ENCODE measurements at places on chromosomes 5 and 9.

- no peak for DNase-seq
Measured at GRCh38 chr5:88688156-88688983, 194.6 kb downstream of the MEF2C start.

GRCh38 chr5:52776116-52776515 lies 11.6 kb upstream of the ITGA1 start:
- no peak for DNase-seq

DNA sequence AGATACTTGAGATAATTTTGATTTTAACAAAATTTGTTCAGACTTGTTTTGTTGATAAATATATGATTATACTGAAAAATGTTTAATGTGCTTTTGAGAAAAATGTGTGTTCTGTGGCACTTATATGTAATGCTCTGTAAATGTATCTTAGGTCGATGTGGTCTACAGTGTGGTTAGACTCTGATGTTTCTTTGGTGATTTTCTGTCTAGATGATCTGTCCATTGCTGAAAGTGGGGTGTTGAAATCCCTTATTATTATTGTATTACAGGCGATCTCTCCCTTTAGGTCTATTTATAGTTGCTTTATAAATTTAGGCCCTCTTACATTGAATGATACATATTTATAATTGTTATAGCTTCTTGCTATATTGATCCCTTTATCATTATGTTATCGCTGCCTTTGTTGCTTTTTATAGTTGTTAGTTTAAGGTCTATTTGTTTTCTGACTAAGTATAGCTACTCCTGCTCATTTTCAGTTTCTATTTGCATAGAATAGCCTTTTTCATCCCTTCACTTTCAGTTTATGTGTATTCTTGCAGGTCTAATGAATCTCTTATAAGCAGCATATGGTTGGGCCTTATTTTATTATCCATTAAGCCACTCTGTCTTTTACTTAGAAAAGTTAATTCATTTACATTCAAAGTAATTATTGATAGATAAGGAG lies 124.3 kb downstream of the MRPS30 start:
- no peak for DNase-seq

DNA sequence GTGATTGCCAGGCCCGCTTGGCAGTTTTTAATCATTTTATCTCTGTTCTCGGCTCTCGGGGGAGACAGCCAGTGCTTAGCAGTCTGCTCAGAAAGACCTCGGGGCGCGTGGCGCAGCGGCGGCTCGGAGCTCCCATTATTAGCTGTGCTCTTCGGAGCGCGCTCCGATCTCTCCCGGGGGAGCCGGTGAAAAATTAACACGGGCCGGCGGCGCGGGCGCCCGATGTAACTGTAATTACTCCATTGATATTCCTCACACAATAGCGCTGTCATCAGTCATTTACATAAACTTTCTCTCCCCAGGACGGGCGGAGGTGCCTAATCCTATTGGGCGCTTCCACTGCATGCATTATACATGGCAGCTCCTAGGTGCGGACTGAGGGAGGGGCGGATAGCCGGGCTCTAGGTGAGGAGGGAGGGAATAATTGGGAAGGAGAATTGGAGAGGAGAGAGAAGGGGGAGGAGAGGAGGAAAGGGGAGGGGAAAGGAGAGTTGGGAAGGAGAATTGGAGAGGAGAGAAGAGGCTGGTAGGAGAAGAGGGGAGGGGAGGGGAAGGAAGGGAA lies 24.9 kb downstream of the LMX1B start:
- no peak for DNase-seq

DNA sequence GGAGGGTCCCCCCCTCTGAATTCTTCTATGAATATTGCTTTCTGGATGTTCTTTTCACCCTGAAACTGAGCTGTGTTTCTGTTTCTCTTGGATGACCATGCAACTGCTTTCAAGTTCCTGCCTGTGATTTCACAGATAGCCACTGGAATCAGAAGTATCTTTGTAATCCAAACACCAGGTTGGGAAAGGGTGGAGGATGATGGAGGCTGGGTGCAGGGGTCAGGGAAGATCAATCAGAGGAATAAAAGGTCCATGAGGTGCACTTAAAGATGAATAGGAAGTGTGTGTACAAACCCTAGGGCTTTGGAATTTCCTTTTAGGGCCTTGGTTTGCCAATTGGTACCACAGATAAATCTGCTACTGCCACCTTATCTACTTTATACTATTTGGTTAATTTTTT lies 68.2 kb upstream of the AGXT2 start:
- peak; percentile 29 for DNase-seq

DNA sequence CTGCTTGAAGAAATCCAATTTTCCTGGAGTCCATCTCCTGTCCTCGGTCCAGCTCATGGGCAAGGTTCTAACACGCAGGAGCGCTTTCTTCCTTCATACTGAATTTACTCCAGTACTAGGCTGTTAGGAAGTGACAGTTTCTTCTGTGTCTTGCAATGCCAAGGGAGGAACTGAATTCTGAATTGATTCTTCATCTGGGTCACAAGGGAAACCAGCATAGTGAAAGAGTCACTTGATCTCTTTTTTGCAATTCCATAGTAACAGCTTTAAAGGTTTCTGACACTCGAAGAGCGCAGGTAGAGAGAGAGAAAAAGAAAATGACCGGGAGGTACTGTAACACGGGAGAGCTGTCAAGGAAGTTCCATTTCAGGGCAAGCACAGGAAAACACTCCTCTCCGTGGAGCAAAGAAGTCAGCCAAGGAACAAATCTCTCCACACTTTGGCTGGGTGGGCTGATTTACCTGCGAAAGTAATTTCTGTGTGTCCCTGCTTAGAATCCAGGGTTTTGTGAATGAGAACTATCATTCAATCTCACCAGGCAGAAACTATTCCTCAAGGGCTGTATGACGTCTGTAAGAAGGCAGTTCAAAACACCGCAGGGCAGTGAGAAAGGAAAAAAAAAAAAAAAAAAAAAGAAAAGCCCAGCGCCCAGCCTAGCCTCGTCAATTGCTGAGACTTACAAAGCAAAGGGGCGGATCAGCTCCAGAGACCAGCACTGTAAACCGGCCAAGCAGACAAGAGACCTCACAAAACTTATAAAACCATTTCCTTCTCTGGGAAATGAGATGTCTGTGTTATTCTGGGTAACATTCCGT lies 617.8 kb downstream of the PDE4D start:
- no peak for DNase-seq

DNA sequence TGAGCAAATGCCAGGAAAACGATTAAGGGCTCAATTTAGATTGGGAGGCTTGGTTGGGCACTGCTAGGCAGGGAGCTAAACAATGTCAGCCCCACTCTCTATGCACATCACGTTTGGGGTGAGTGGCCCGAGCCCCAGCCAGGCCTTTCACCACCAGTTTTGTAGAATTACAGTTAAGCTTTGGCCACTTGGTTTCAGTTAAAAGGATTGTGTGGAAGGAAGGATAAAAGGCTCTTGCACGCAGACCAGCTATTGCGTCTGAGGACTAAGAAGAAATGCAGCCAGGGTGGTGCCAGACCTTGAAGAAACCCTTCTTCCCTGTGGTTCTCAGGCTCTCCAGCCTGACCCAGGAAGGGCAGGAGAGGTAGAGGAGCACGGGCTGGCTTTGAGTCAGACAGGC lies 125.3 kb upstream of the SLC44A1 start:
- no peak for DNase-seq

- no peak for DNase-seq
Measured at GRCh38 chr9:136074706-136075105, 20.4 kb downstream of the NACC2 start.

DNA sequence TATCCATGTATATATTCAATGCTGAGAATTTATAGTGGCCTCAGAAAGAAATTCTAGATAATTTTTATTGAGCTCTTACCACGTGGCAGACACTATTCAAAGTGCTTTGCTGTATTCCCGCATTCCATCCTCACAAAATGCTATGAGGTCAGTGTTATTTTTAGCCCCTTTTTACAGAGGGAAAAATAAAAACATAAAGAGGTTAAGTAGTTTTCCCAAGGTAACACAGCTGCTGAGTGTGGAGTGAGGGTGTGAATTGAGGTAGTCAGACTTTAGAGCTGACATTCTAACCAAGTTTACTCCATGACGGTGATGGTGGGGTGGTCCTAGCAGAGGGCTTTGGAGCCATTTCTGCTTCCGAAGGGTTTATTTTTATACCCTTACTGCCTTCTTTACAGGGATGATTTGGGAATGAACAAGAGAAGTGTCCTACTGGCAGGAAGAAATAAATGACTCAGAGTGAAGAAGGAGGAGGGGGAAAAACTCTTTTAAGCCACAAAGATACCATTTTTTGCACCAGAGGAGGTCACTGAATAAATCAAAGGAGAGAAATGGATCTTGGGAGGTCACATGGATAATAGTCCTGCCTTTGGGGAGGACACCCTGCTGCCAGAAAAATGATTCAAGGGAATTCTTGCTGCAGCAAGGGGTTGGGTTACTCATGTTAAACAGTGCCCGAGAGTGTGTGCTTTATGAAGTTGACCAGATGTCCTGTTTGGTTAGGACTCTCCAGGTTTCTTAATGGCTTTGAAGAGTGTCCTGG lies 76.1 kb downstream of the HMHB1 start:
- no peak for DNase-seq

GRCh38 chr5:180690562-180690961 lies 41.2 kb upstream of the FLT4 start:
- DNase-seq, result no peak

- DNase-seq, result no peak
Measured at GRCh38 chr5:14359069-14360043, 216.2 kb downstream of the TRIO start.

DNA sequence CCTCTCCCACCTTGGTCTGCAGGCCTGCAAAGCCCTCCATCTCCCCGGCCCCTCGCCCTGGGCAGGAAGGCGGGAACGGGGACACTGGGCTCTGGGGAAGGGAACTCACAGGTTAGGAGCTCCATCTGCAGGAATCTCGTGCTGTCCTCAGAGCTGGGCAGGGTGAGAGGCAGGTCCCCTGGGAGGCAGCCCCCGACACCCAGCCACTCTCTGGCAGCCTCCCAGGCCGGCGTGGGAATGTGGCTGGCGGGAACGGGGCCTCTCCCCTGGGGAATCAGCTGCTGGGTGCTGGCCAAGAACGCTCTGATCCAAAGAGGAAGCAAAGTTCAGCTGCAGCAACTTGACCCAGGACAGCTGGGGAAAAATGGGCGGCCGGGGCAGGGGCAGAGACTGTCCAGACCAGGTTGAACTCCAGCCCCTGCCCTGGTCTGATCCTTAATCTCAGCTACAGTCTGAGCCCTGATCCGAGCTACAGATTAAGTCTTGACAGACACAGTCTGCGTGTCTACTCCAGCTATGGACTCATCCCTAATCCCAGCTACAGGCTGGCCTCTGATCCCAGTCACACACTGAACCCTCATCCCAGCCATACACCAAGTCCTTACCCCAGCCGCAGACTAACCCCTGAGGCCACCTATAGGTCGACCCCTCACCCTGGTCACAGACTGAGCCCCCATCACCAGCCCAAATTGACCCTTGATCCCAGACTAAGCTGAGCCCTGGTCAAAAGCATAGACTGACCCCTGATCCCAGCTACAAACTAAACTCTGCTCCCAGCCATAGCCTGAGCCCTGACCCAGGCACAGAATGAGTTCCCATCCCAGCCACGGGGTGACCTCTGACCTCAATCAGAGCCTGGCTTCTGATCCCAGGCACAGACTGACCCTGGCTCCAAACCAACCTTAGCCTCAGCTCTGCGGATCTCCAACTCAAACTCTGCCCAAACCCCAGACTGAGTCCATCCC lies 37.3 kb upstream of the EGFL7 start:
- DNase-seq, result peak; percentile 64

GRCh38 chr5:145360936-145361335 lies 474.2 kb downstream of the PRELID2 start:
- no peak for DNase-seq

GRCh38 chr9:112020680-112021596 lies 124.3 kb downstream of the UGCG start:
- no peak for DNase-seq

DNA sequence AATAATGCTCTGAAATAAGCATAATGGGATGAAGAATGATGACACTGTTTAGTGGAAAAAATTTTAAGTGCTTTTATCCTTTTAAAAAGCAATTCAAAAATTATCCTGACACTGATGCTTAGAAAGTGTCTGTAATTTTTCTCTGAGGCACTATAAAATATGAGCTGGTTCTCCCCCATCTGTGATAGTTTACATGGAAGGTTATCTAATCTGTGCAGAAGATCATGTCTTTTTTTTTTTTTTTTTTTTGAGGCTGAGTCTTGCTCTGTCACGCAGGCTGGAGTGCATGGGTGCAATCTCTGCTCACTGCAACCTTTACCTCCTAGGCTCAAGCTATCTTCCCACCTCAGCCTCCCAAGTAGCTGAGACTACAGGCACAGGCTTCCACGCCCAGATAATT lies 15.2 kb upstream of the TAF11L2 start:
- no peak for DNase-seq

DNA sequence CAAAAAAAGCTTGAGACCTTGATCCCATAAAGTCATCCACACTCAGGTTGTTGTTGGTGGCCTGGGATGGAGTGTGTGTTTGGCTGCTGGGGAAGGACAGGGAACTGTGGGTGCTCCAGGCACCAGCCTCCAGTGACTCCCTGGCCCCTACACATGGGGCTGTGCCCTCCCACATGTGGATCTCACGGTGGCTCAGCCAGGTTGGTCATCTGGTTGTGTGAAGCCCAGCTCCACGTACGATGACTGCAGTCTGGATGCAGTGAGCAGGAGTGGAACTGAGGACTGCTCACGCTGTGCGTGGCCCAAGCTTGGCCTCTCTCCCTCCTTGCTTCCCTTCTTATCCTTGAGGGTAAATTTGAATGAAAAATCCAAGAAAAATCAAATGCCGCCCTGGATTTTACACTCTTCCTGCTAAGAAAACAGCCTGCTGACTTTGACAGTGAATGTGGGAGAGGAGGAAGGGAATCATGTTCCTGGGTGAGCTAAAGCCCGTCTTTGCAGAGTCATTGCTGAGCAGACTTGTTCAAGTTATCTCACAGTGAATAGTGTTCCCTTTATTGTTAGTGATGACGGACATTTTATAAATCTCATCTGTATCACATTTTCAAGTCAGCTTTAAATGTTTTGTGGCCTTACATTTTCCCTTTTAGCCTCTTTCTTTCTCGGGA lies 65.1 kb upstream of the CACNA1B start:
- DNase-seq, result no peak

DNA sequence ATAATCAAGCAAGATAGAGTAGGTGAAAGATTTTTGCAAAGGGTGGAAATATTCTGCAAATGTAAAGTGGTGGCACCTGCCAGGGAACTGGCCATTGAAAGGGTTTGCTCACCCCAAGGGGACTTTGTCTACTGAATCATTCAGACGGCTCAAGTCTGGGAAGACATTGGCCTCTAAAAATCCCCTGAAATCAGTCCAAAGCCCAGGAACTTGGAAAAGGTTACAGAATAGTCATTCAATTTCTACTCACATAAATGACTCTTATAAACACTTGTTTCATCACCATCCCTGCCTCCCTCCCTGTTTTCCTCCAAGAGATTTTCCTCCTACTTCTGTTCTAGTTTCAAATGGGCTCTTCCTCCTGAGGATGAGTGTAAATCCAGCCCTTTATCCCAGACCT lies 28.5 kb downstream of the ZNF366 start:
- no peak for DNase-seq

- DNase-seq, result no peak
Measured at GRCh38 chr9:126965541-126966428, 51.2 kb downstream of the RALGPS1 start.

- DNase-seq, result peak; percentile 28
Measured at GRCh38 chr5:59079622-59080620, 497.0 kb downstream of the RAB3C start.

Measured in Caco-2 (cell line).